ENCODE measurements at places on chromosomes 3 and 15.

DNA sequence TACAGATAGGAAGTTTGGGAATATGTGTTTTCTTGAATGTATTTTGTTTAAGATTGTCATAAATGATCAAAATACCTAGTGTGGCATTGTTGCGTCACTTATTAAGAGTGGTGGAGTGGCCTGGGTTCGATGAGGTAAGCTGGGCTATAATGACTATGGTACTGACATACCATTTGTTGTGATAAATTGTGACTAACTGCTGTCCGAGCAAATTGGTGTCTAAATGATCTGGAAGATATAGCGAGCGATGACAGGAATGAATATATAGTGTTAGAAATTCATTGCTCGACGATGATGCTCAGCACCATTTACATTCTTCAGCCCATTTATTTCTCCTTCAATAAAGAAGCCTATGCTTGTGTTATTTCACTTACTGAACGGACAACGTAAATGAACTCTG lies 123.3 kb downstream of the MCTP2 start:
- DNase-seq, result no peak

- DNase-seq, result no peak
These were observed 122.2 kb upstream of the TRIM42 start for GRCh38 chr3:140555666-140556065.

DNA sequence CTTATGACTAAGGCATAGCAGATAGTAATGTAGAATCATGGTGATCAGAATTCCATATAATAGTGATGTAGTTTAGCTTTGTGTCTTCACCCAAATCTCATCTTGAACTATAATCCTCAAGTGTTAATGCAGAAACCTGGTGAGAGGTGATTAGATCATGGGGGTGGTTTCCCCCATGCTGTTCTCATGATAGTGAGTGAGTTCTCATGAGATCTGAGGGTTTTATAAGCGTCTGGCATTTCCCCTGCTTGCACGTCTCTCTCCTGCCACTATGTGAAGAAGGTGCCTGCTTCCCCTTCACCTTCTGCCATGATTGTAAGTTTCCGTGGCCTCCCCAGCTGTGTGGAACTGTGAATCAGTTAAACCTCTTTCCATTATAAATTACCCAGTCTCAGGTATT lies 138.7 kb upstream of the CBLB start:
- no peak for DNase-seq

DNA sequence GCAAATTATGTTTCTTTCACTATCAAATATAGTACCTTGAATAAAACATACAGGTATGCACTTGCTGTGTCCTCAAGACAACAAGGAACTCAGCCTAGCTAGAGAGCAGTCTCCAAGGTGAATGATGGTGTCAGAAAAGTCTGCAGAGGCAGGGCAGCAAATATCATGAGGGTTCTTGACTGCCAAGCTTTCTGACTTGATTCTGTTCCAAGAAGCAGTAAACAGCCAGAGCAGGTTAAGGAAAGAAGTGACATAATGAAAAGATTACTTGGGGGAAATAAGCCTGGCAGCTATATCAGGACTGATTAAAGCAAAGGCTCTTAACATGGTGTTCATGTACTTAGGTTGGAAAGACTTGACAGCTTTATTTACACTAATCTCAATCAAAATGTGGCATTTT lies 192.2 kb upstream of the GADL1 start:
- no peak for DNase-seq

DNA sequence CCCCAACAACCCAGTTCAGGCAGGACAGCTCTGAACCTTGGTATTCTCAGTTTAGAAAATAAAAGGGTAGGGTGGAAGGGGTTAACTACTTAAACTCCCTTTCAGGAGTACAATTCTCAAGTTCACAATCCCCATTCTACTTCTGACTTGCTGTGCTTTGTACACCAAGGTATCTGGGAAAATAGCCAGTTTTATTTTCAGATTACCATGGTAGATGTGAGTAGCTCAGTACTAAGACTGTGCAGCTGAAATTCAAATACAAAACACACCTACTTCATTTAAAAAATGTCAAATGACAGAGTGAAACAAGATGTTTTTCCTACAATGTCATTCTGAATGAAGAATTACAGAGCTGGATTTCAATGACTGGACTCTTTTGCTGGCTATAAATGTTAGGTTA lies 27.4 kb downstream of the SLC7A14 start:
- DNase-seq, result no peak

GRCh38 chr3:196208942-196209695 lies 2.1 kb downstream of the ZDHHC19 start:
- no peak for DNase-seq

DNA sequence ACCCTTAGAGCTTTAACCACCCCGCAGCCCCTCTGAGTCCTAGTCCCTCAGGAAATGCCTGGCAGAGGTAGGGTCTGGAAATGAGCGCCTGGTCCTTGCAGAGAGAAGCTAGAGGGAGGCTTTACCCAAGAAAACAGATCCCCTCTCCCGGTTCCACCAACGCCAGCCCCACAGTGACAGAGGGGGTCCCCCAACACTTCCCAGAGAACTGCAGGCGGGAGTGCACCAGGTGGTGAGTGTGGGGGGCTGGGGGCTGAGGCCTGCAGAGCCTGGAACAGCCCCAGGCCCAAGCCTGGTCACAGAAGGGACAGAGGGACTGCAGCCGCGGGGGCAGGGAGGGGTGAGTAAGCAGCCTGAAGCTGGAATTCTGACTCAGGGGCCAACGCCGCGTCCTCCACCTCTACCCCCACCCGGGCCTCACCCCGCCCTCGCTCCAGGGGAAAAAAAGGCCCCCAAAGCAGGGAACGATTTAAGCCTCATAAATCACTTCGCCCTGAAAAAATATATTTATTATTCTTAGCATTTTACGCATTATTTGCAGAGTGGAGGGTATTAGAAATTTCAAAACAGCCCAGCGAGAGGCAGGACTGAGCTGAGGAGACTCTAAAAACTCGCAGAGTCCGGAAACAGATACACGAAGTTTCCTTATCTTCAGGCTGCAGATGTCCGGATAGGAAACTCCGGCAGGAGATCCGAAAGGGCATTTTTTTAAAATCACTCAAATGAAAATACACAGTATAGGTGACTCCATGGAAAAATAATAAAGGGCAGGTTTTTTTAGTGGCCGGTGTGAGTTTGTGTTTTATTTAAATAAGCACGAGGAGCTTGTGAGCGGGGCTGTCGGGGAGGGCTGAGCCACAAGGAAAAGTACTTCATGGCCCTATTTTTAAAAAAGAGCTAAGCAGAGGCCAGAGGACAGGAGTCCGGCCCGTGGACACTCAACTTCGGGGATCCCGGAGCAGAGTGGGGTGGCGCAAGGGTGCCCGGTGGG lies 10.0 kb downstream of the GATA2 start:
- no peak for DNase-seq

GRCh38 chr3:130242850-130243569 lies 102.5 kb upstream of the COL6A5 start:
- DNase-seq, result no peak

- no peak for DNase-seq
These were observed 36.1 kb downstream of the SELENOT start for GRCh38 chr3:150639262-150639661.

DNA sequence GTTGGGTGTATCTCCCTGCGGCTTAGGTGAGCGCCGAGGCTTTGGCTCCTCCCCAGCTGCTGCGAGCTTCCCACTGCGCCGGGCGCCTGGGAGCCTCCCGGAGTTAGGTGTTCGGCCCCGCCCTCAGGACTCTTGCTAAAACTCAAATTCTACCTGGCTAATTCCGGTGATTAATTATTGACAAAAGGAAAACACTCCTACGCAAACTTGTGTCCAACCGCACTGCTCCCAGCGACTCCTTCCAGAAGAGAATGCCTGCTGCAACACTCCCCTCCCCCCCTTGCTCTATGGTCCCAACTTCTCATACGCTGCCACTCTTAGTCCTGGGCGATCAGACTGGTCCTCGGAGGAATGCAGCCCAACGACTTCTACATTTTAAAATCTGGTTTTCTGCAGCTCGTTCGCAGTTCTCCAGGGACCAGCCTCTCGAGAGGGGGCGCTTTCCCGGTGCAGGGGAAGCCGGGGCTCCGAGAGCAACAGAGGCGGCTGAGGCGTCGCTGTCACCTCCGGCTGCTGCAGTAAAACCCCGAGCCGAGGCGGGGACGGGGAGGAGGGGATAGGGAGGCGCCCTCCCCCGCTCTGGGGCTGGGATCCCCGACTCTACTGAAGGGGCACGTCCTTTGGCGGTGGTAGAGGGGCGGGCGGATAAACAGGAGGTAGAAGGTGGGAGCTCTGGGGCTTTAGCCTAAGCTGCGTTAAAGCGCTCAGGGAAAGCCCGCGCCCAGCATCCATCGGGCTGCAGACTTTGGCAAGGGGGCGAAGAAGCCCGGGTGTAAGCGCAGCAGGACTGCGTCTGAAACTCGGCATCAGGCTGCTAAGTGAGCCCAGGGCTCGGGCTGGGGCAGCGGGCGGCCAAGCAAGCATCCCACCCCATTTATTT lies at the start of gene SPTSSB:
SPTSSB (minus strand) TSS at position 77 of the 880 bp plus-strand sequence. CDS start 25,194 bp downstream, outside the sequence.
- peak; percentile 51 for DNase-seq

GRCh38 chr3:132083583-132084279 lies 48.9 kb upstream of the CPNE4 start:
- DNase-seq, result no peak

DNA sequence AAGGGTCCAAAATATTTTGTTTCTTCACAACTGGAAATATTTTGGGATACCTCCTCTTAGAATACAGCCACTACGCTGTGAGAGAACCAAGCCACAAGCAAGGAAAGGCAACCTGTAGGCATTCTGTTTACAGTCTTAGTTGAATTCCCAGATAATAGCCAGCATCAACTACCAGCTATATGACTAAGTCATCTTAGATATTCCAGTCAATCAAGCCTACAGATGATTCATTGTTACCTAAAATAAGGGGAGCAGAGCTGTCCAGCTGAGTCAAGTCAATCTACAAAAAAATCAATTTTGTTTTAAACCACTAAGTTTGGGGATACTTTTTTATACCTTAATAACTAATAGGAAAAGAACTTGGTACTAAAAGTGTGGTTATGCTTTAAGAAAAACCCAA lies 526.4 kb upstream of the DPPA4 start:
- no peak for DNase-seq

GRCh38 chr3:189646853-189647542 lies 15.8 kb downstream of the TP63 start:
- peak; percentile 3 for DNase-seq

- no peak for DNase-seq
These were observed 94.8 kb downstream of the ATP8B4 start for GRCh38 chr15:50024281-50024680.

- DNase-seq, result no peak
These were observed 29.3 kb upstream of the ST3GAL6 start for GRCh38 chr3:98733812-98734281.

- DNase-seq, result no peak
These were observed 235.3 kb upstream of the SETMAR start for GRCh38 chr3:4067893-4068292.

GRCh38 chr3:72904163-72904562 lies 16.3 kb downstream of the GXYLT2 start:
- DNase-seq, result no peak

DNA sequence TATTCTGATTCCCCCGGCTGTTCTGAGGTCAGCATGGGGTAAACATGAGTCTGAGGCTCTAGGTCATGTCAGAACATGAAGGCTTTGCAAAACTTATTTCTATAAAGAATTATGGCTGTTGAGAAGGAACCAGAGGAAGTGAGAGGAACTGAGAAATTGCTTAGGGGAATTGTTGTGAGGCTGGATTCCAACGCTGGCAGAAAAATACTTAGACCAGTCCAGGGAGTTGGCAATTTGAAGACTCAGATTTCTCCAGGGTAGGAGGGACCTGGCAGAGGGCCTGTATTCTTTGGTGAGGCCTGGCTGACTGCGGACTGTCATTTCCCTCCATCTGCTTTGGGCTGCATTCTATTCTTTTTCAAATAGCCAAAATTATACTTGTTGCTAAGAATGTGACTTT lies 155.5 kb downstream of the PLD1 start:
- DNase-seq, result no peak

DNA sequence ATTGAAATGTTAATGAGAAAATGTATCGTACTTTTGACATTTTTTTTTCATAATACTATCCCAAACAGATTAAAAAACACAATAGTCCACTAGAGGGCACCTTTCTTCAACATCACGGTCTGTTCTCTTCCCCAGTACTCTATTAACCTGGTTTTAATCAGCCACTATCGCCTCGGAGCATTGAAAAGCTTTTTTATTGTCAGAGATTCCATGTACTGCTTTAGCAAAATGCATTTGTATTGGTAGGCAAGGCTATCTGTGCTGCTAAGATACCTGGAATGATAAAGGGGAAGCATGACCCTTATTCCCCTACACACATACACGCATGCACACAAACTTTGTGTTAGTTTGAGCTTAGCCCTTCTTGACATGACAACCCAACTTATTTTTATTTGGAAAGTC lies 160.1 kb upstream of the IL12A start:
- no peak for DNase-seq

- no peak for DNase-seq
These were observed 1179.9 kb downstream of the ZPLD1 start for GRCh38 chr3:103614719-103615118.

DNA sequence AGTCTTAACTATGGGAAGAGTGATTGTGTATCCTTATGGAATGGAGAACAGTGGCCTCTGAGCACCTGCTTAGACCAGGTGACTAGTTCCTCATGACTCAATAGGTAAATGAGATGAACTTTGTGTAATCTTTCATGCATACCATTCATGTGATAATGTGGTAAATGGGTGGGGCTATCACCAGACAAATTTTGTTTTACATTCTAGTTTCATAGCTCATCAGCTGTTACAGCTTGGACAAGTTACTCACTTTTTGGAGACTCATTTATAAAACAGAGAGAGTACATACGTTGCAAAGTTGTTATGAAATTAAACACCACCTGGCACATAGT lies 103.7 kb upstream of the TGFBR2 start:
- no peak for DNase-seq

- DNase-seq, result no peak
These were observed 2.3 kb upstream of the BCHE start for GRCh38 chr3:165839296-165840076.

- peak; percentile 17 for DNase-seq
These were observed 9.2 kb upstream of the SLC6A1 start for GRCh38 chr3:10983219-10983916.

DNA sequence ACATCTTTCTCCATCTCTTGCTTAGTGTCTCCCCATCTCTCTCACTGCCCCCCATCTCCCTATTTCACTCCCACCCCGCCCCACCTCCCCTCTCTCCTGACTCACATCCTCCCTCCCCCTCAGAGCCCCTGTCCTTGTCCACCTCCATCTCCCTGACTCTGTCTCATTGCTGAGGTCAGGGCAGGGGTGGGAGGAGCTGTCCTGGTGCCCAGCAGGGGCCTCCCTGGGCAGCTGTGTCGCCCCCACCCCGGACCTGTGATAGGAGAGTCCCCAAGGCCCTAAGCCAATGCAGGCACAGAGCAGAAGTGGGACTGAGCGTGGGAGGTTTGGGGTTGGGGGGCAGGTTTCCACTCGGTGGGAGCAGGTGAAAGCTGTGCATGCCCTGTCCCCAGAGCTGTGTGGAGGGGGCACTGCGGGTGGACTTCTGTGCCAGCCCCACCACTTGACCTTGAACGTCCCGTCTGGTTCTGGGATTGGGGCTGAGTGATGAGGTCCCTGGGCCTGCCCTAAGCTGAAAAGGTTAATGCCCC lies 210.8 kb downstream of the TBC1D2B start:
- DNase-seq, result no peak

GRCh38 chr3:183210862-183211341 lies 42.2 kb upstream of the B3GNT5 start:
- DNase-seq, result no peak

GRCh38 chr15:79641841-79642240 lies 209.7 kb downstream of the MINAR1 start:
- no peak for DNase-seq

Measured in NCI-H1092 (cell line).